NAMALWA (cell line): ENCODE measurements at places on chromosomes 2 and 18.

- no peak for DNase-seq
These were observed 98.7 kb upstream of the THOC1 start for GRCh38 chr18:366466-367061.

DNA sequence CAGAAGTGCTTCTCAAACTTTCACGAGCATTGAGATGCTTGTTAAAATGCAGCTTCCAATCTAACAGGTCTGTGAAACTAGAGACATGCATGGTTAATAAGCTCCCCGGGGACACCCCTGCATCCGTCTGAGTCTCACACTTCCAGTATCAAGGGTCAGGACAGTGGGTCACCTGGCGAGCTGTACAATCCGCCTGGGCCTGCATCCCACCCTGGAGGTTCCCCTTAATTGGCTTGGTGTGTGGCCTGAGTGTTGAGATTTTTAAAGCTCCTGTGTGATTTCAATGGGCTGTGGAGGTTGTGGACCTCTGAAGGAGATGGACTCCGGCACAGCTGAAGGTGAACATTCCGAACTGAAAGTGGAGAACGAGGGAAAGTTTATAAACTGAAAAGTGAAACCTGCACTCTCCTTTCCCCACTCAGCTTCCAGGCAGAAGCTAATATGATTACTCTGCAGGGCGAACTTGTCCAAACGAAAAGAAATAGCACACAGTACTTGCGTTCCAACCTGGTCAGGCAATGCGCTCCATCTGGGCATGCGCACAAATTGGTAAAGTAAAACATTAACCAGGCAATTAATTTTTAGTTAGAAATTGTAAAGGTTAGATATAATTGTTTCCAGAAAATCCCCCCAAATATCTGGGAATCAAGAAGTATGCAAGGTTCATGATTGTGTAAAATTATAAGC is 191.7 kb upstream of the ALKAL2 start:
- no peak for DNase-seq

GRCh38 chr18:55592106-55592505 is 4.1 kb upstream of the TCF4 start:
- DNase-seq: no peak

GRCh38 chr18:79857082-79857671 is 59.4 kb downstream of the KCNG2 start:
- no peak for DNase-seq

DNA sequence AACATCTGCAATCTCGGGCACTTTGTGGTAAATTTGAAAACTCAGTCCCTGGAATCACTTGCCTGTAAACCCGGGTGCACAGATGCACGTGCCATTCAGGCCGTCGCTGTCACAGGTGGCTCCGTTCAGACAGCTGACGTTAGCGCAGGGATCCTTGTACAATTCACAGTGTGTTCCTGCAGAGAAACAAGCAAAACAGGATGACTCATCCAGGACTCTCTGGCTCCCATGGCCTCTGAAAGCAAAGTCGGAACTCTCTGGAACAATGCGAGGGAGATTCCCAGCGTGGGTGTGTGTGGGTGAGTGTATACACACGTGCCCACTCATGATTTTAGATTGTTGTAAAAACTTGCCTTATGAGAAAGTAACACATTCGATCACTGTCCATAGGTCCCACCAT is 136.1 kb upstream of the PID1 start:
- no peak for DNase-seq

DNA sequence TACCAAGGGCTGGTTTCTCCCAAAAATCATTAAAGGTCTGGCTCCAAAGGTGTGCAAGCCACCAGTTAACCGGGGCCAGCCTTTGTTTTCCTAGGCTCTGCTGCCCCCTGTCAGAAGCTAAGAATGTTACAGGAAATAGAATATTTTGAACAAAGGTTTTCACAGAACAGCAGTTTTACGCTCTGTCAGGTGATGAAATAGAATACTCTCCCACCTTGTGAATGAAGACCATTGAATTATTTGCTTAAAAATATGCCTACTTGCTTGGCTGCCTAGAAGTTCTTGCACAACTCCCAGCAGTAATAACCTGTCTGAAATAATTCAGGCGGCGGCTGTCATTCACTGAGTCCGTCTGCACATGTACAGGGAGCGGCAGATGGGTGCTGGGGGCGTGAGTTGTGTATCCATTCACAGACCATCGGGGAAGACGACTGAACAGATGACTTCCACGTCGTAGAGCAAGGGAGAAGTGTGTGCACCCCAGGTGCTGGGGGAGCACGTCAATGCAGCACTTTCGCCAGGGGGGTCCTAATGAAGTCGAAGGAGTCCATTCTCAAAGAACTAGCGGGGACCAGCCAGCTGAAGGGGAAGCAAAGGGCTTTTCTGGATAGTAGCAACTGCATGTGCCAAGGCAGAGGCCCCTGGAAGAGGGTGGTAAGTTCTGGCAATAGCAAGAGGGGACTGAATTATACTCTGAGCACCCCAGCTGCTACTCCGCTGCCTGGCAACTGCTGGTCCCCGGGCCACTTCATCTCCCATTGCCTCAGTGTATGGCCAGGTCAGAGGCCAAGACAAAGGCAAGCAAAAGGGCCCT is 56.1 kb downstream of the SF3B1 start:
- DNase-seq: peak; percentile 71

- DNase-seq: no peak
These were observed 49.1 kb downstream of the LOXHD1 start for GRCh38 chr18:46607926-46608325.

- DNase-seq: no peak
These were observed 166.9 kb downstream of the ZNF516 start for GRCh38 chr18:76328140-76328539.

DNA sequence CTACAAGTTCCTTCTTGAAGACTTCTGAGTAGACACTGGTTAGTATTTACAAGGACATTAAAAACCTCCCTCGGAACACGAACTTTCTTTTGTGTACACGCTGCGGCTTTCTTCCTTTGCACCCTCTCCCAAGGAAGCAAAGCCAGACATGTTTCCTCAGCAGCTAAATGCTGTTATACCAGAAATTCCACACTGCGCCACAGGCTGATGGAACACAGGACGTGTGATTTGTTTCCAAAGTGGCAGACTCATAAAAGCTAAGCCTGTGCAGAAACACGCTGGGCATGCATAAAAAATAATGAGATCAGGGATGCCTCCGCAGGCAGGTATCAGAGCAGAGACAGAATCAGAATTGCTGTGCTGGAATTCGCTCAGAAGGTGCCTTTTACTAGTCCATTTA is 73.0 kb upstream of the RGPD5 start:
- no peak for DNase-seq

DNA sequence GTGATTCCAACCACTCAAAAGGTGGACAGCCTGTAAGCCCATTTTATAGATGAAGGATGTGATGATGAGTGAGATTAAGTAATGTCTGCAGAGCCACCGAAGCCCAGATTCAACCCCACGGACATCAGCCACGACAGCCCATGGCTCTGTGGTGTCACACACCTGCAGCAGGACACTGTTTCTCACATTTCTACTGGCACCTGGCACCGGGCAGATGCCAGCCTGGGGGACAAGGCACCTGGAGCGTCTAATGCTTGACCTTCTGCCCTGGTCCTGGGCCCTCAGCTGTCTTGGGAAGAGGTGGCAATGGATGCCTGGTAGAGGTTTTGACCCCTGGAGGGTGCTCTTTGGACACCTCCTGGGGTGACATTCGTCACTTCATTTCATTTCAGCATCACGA is 176.3 kb downstream of the ANAPC1 start:
- peak; percentile 30 for DNase-seq

DNA sequence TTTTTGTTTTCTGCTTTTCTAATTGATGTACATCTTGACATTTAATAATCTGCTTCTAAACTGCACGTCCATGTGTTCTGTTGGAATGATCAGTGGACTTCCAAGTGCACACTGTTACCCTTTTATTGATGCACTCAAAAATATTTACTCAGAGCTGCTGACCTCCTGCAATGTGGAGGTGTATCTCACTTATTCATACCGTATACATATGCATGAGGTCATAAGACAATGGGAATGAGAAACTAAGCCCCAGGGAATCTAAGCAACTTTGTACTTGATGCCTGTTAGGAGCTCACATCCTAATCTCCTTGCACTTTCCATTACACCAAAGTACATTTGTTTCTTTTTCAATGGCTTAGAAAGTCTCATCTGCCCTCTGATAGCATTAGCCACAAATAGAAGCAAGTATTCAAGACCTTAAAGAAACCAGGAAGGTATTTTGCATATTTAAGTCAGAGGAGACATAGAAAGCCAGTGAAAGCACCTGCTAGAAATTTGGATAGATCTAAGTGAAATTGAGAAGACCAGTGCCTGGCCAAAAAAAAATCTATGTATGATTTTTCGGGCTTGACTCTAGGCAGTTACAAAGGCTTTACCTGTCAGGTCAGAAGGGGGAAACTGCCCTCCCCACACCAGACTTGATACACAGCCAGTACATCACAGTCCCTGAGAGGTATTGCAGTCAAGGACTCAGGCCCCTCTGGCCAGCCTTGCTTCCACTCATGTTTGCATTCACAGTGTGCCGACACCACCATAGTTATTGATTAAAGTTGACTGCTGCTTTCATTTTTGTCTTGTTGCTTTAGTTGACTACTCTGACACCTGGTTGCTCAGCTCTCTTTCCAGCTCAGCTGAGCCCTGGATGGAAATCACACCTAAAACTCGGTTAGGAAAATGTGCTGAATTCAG is 391.7 kb upstream of the CYRIA start:
- DNase-seq: peak; percentile 46

DNA sequence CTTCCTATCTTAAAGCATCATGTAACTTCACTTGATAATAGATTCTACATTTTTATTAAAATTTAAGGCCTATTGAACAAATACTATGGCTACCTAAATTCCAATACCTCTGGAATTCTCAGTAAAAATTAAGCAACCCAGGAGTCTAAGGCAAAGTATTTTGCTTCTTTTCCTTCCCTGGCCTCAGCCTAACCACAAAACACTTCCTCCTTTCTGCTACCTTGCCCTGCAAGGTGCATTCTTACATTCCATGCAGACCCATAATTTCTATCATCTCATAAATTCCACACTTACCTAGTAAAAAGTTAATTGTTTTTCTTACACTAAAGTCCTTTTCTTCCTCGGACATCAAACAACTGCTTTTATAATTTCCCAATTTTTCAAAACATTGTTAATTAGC is 3.7 kb downstream of the MBOAT2 start:
- DNase-seq: no peak

DNA sequence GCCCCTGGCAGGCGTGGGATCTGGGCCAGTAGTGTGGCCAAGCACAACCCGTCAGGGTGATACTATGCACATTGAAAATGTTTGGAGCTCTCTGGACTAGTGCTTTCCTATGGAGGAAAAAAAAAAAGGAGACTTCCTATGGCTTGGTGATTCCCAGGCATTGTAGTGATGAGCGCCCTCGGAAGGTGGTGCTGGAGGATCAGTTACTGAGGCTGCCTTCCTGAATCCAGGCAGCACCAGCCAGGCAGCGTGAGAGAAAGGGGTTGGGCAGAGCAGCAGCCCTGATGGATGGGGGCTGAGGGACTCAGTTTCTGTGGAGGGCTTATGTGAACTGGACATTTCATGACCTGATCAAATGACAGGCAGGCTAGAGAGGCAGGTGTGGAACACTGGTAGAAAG is 70.9 kb downstream of the CHRNA1 start:
- no peak for DNase-seq

DNA sequence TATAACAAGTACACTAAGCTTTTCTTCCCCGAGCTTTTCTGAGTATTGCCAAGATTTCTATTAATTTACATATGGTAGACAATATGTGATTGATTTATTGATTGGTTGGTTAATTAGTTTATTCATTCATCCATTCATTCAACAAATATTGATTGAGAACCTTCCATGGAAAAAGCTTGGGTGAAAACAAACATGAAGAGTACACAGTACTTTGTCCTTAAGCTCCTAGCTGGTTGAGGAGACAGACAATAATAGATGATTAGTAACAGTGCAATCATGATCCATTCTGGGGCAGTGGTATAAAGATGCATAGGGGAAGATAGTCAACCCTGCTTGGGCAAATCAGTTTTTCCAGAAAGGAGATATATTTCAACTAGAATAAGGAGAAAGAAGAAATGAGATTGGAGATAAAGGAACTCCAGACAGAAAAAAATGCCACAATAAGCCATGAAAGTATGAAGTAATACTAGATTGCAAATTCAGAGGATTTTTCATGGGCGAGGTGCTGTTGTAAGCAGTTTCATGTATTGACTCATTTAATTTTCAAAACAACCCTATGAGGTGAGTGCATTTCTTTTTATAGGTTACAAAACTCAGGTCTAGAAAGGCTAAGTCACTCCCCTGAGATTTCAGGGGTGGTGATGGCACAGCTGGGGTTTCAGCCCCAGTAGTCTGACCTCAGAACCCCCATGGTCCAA is 129.5 kb downstream of the RND3 start:
- no peak for DNase-seq

DNA sequence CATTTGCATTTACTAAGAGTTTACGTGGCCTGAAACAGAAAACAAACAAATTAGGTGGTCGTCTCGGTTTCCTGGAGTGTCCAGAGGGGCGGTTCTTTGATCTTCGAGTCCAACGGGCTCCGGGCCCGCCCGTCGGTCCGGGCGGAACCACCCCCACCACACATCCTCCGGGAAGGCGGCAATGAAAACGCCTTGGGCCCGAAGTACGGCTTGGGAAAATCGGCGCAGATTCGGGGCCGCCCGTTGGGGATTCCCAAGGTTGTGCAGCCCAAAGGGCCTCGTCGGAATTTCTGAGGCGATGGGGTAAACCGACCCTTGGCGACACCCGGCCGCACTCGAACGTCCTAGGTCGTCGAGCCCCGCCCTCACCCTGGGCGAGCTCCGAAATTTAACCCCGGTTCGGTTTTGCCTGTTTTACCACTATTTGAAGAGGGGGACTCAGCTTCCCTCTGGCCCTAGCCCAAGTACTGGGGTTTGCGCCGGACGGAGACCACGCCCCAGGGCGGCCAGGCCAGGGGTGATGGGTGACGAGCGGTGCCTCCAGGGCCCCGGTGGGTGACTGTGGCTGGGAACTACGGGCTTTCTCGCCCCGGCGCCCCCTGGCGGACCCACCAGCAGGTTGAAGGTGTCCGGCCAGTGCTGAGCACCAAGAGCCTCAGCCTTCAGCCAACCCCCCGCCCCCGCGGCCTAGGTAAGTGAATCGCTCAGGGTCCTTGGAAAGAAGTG is 1.9 kb upstream of the CFAP53 start:
- peak; percentile 84 for DNase-seq

GRCh38 chr18:23484561-23485182 is 18.6 kb upstream of the RMC1 start:
- no peak for DNase-seq

- no peak for DNase-seq
These were observed 216.5 kb upstream of the NRP2 start for GRCh38 chr2:205465791-205466190.

GRCh38 chr2:2400286-2401038 is 69.4 kb upstream of the MYT1L start:
- no peak for DNase-seq

- peak; percentile 37 for DNase-seq
These were observed 3.0 kb downstream of the NRBP1 start for GRCh38 chr2:27431395-27431794.

DNA sequence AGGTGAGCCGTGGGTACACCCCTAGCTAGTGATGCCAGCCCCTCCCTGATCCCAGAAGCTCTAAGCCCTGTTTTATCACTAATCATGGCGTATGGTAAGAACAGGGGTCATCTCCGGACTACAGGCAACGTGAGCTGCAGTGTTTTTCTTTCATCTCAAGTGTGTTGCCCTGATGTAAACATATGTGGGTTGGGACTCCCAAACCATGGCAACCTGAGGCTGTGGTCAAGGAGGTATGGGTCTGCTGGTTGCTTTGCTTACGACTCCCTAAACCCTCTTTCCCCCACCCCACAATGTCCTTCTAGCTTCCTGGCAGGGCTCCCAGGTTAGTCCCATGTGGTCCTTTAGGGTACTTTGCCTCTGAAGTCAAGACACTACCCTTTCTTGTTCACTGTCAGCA is 53.6 kb upstream of the AFF3 start:
- no peak for DNase-seq

GRCh38 chr2:31420936-31421335 is 6.4 kb upstream of the XDH start:
- no peak for DNase-seq
